ENCODE measurements at places on chromosomes 3 and 15. TPM values are rescaled to one million over a fixed set of nuclear protein-coding genes. Genes with fewer than 3 reads are reported as not detected.

ACAA1 gene
- polyA plus RNA-seq, result 101 TPM

SPSB4 gene
- 0.21 TPM for polyA plus RNA-seq

ATP13A5 gene
- polyA plus RNA-seq, result not detected

GTF2A2 gene
- 47.5 TPM for polyA plus RNA-seq

TM4SF1 gene
- polyA plus RNA-seq, result 257 TPM

PYGO1 gene
- polyA plus RNA-seq, result 2.3 TPM

CD200R1 gene
- polyA plus RNA-seq, result 0.02 TPM

IL17RD gene
- polyA plus RNA-seq, result 2.4 TPM

NAALADL2 gene
- polyA plus RNA-seq, result 1.2 TPM

NEK11 gene
- 4.7 TPM for polyA plus RNA-seq

UBE2Q2 gene
- 14.5 TPM for polyA plus RNA-seq

ZDHHC3 gene
- polyA plus RNA-seq, result 60.7 TPM

GPR62 gene
- polyA plus RNA-seq, result 0.10 TPM

SAMMSON gene
- polyA plus RNA-seq, result not detected

NRROS gene
- 0.19 TPM for polyA plus RNA-seq

STRIT1 gene
- polyA plus RNA-seq, result not detected

PARP9 gene
- polyA plus RNA-seq, result 17.4 TPM

GP9 gene
- not detected for polyA plus RNA-seq

LIPH gene
- not detected for polyA plus RNA-seq

GXYLT2 gene
- polyA plus RNA-seq, result 9.3 TPM

C3orf20 gene
- not detected for polyA plus RNA-seq

MME gene
- 286 TPM for polyA plus RNA-seq

ATP2B2 gene
- 0.05 TPM for polyA plus RNA-seq

GOLGA6L7 gene
- not detected for polyA plus RNA-seq

SEMA3G gene
- 0.10 TPM for polyA plus RNA-seq

Measured in SK-N-SH (cell line).